NK-92 treated with Interleukin-12 subunit alpha and Interleukin-12 subunit beta, amount 100 ng/mL, for 24 hours (cell line): ENCODE measurements at places on chromosomes 1 and 21.

DNA sequence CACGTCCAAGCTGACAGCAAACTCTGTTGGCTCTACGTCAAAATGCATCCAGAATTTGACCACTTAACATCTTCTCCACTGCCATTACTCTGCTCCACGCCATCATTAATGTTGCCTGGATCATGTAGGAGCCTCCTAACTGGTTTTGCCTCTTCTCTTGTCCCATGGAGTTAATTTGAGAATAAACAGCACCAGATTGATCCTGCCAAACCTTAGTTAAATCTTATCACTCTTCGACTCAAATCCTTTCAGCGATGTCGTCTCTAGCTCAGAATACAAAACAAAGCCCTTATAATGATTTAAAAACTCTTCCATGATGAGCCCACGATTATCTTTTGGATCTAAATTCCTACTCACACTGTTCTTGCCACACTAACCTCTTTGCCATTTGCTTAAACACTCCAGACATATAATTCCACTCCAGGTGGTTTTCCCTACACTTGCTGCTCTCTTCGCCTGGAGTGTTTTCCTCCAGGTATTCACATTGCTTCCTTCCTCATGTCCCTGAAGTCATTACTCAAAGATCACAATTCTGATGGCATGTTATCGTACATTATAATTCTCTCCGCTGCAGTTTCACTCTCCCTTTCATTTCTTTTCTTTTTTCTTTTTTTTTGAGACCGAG, 90.7 kb upstream of the KCNK2 start:
- DNase-seq: no peak

DNA sequence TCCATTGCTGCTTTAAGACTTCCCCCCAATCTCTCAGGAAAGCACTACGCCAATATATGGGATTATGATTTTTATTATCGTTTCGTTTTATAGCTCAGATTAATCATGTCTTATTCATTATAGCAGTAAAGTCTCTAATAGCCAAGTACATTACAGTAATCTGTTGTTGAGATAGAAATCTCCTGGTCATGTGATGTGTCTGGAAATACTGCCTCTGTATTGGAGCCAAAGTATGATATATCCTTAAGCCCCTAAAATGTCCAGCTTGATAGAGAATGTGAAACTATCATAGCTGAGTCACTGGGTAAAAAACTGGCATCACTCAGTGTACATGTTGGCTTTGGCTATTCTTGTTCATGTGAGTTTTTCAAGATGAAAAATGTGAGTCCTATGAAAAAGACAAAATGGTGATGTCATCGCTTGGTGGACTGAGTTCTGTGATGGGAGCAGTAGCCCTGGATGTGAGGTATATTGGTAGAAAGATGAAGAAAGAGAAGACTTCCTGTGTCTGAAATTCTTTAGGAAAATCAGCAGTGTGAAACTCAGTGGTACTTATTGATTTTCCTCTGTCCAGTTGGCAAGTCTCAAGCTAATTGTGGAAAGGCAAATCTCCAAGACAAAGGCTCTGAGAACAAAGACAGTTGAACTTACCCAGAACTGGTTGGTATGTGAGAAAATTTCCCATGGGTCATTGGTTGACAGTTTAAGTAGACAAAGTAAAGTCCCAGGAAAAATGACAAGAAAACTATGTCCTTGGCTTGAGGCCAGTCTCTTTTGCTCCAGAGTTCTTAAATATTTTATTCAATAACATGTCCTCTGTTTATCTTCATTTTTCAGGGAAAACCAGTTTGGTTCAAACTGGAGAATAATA, 76.2 kb downstream of the BRINP2 start:
- DNase-seq: no peak

DNA sequence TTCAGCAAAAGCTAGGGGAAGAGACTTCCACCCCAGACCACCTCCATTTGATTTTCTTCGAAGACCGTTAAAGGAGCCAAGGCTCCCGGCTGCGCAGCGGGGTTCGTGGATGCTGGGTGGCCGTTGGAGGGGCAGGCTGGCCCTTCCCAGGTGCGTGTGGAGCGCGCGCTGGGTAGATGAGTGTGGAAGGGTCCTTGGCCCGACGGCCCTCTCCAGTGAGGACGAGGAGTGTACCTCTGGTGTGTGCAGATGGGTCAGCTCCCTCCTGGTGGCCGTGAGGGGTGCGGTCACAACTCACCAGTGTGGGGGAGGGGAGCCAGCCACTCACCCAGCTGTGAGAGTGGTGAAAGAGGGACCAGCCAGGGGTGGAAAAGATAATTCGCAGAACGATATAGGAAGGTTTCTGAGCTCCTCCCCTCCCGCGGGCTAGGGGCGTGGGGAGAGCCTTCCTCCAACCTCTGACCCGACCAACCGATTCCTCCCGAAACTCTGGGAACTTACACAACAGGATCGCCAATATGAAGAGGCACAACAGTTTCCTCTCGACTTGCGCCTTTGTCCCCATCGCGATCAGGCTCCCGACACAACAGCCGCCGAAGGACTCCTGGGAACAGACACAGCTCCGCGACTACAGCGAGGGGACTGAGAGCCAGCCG, at the start of gene F11R:
Gene F11R (minus strand): TSS at position 644 of the 656 bp plus-strand sequence. CDS start 79 bp downstream, at position 565.
- DNase-seq: no peak

- DNase-seq: no peak
These were observed 6.0 kb upstream of the BCL10 start for GRCh38 chr1:85282424-85282823.

DNA sequence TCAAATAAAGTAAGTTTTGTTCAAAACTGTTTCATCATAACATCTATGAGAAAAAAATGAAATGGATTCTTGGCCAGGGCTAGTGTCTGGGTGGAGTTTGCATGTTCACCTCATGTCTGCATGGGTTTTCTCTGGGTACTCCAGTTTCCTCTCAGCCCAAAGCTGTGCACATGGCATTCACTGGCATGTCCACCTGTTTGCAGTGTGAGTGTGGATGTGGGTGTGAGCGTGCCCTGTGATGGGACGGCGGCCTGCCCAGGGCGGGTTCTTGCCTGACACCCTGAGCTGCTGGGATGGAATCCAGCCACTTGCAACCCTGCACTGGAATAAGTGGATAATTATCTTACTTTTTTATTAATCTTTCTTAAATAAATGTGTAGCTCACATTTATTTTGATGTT, 185.5 kb downstream of the RYR2 start:
- DNase-seq: no peak

DNA sequence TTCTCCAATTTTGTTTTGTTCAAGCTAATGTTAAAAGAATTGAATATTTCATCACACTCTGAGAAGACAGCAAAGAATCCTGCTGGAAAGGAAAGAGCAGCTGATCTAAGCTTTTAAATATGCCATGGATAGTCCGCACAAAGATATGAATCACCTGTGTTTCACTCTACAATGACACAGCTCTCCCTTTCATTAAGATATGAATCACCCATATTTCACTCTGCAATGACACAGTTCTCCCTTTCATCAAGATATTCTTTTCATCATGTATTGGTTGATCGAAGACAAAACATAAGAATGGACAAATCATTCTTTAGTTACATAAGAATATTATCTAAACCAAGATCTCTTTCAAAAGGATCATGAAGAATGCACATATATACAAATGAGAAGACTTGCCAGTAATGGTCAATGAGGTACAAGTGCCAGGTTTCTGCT, 367.3 kb downstream of the SMYD3 start:
- DNase-seq: no peak

DNA sequence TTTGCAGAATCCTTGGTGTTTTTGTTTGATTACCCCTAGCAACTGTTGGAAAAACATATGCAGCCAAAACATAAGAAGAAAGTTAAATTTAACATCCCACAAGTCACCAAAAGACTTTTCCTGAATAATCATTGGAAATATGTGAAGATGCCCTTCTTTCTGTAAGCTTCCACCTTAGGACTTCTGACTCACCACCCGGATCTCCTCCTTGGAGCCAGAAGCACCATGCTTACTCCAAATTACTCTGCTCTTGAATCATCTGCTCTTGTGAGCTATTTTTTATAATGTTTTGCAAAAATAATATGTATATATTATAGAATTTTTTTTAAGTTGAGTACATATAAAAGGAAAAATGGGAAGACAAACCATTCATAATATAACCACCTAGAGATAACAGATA, 391.7 kb downstream of the KCTD3 start:
- DNase-seq: no peak

DNA sequence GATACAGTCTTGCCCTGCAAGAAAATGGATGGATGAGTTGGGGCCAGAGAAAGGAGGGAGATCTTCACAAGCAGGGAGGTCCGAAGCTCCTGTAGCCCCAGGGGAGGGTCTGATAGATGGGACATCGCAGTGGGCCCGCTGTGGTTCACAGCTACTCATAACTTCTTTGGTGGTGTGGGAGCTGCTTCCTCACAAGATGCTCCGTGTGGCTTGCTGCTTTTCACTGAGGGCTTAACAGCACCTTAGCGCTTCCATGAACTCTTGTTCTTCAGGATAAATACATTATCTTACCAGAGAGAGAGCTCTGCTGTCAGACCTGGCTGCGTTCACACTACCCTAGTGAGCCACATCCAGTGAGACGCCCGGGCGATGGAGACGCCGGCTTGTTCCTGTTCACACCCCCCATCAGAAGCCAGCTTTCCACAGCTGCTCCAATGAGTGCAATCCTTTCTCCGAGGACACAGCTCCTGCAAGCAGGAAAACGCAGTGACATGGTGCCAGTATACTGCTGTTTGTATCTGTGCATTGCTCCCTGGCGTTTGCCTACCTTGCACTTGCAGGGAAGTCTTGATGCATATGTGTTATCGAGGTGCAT, 599.8 kb downstream of the AJAP1 start:
- no peak for DNase-seq

DNA sequence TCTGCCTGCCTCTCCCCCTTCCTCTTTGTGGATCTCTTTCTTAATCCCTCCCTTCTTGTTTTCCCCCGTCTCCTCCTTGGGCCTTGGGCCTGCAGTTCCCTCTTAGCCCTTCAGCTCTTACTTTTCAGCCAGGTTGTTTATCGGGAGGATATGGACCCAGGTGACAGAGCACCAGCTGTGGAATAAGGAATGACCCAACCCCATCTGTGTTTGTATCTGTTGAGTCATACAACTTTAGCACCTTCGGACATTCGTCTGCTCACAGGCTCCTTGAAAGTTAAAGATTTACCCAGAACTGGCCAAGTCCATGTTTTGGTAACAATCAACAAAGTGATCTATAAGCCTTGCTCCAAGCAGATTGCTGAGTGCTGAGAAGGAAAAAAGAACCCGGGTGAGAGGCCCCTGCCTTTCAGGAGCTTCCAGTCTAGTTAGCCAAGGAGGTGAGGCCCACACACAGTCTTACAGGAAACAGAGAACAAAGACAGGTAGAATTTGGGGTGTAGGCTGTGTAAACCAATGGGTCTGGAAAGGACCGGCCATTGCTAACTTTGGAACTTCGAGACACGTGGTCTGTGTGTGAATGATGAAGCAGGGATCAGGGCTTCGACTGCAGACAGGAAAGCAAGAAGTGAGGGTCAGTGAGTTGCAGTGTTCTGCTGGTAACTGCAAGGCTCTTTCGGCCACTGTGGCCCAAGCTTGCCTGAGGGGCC, 66.7 kb upstream of the F3 start:
- DNase-seq: no peak

DNA sequence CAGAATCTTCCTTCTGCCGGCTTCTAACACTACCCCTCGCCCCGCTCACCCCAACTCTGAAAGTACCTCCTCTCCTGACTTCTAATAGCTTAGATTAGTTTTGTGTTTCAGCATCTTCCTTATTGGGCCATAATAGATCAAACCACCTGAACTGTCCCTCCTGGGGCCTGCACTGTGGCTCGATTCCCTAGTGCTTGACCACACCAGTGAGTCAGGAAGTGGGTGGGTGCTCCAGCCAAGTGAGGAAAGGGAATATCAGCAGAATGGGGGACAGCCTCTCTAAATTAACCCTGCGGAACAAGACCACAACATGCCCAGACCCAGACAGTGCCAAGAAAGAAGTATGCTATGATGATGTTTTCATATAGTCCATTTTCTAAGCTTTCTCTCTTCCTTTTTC, 8.5 kb downstream of the SERTAD4 start:
- DNase-seq: no peak

DNA sequence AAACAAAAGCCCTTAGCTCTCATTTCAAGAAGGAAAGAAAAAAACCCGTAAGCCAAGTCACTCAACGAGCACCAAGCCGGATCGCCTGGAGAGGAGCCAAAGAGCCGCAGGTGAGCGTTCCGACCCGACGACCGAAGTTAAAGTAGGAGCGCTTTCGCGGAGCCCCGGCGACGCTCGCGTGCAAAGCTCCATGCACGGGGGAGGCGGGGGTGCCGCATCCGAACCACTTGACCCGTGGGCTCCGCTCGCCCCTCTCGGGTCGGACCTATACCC, 382 bp downstream of the GPBP1L1 start:
- peak; percentile 61 for DNase-seq

DNA sequence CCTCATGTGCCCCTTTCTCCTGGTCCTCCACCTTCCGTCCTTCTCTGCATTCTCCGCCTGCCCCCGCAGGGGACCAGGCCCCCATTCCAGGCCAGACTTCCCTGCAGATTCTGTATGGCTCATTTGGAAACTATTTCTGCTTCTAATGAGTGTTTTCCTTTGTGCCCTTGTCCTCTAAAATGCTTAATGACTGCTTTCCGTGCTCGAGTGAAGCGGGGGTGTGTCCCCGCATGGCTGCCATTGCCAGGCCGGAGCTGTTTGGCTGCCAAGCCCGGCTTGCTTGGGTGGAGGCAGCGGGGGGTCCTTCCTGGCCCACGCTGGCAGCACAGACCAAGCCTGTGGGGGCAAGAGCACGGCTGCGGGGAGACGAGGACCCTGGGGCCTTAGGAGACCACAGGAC, 299.3 kb upstream of the VAMP3 start:
- DNase-seq: no peak
